Activated T-cell treated with anti-CD3 and anti-CD28 coated beads, Interleukin-2, amount 50 U/mL, for 72 hours (primary cell): ENCODE measurements at places on chromosomes 6 and 20. TPM values are rescaled to one million over a fixed set of nuclear protein-coding genes. Genes with fewer than 3 reads are reported as not detected.

PPIL4 gene
- total RNA-seq, result 42.0 TPM

DNA sequence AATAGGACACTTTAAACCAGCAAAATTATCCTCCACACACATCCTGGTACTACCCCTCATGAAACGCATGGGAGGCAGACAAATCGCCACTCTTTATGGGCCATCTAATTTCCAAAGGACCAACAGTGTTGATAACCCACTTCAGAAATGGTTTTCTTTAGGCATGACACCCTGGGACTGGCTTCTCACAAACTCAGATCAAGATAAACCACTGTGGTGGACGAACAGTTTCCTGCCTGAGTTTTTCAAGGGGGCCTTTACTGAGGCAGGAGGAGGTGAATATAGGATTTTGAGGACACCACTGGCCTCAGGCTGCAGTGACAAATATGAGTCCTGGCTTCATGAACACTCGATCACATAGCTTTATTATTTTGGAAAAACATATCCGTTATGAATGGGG is 26.0 kb downstream of the TRAM2 start:
- H3K4me3 ChIP-seq, result no peak overlapping the region
- H3K36me3 ChIP-seq, result no peaks in the 10 kb centered on the region
- DNase-seq, result no peak
- no peaks in the 10 kb centered on the region for H3K27me3 ChIP-seq

DNA sequence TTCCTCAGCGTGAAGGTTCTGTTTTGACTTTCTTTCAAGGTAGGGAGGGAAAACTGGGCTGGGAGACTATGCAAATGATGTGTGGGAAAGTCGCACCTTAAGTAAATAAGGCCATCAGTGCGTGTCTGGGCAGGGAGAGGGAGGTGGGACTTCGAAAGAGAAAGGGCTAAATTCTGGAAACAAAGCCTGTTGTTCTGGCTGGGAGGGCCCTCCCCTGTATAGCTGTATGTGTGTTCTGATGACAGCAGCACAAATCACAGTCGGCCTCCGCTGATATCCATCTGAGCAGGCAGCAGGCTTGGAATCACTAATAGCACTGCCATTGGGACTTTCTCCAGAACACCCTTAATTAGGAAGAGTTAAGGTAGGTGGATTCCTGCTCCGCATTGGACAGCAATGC is 19.2 kb downstream of the JAG1 start:
- H3K36me3 ChIP-seq, result no peaks in the 10 kb centered on the region
- no peak overlapping the region for H3K4me3 ChIP-seq
- no peak for DNase-seq
- H3K27ac ChIP-seq, result no peak overlapping the region
- H3K4me1 ChIP-seq, result no peaks in the 10 kb centered on the region

GRCh38 chr20:3350422-3350821 is 57.0 kb downstream of the DNAAF9 start:
- H3K4me3 ChIP-seq, result no peak overlapping the region
- no peaks in the 10 kb centered on the region for H3K4me1 ChIP-seq
- DNase-seq, result no peak
- no peaks in the 10 kb centered on the region for H3K36me3 ChIP-seq

- H3K27ac ChIP-seq, result no peak overlapping the region
- no peaks in the 10 kb centered on the region for H3K27me3 ChIP-seq
- H3K4me1 ChIP-seq, result no peaks in the 10 kb centered on the region
- no peak for DNase-seq
- peaks cover 6% of the 10 kb centered on the region for H3K36me3 ChIP-seq
- no peak overlapping the region for H3K4me3 ChIP-seq
Measured at GRCh38 chr6:135393289-135393688, 104.3 kb downstream of the AHI1 start.

- H3K36me3 ChIP-seq, result no peaks in the 10 kb centered on the region
- no peak for DNase-seq
- peaks cover 6% of the 10 kb centered on the region for H3K4me1 ChIP-seq
- peaks cover 37% of the 10 kb centered on the region for H3K27me3 ChIP-seq
- no peak overlapping the region for H3K27ac ChIP-seq
Measured at GRCh38 chr6:43980004-43980795, 147.1 kb downstream of the MRPL14 start.

TRIM27 gene
- 50.7 TPM for total RNA-seq

PTPRT gene
- not detected for total RNA-seq

GRCh38 chr6:56529594-56530191 is 113.0 kb downstream of the DST start:
- no peaks in the 10 kb centered on the region for H3K36me3 ChIP-seq
- no peak overlapping the region for H3K27ac ChIP-seq
- no peak overlapping the region for H3K4me3 ChIP-seq
- no peak for DNase-seq
- H3K27me3 ChIP-seq, result no peaks in the 10 kb centered on the region

- peak; percentile 21 for DNase-seq
- peak overlapping the region; percentile 44 for H3K27ac ChIP-seq
- peaks cover under 1% of the 10 kb centered on the region for H3K36me3 ChIP-seq
Measured at GRCh38 chr6:11460837-11461661, 76.5 kb upstream of the TMEM170B start.

DNA sequence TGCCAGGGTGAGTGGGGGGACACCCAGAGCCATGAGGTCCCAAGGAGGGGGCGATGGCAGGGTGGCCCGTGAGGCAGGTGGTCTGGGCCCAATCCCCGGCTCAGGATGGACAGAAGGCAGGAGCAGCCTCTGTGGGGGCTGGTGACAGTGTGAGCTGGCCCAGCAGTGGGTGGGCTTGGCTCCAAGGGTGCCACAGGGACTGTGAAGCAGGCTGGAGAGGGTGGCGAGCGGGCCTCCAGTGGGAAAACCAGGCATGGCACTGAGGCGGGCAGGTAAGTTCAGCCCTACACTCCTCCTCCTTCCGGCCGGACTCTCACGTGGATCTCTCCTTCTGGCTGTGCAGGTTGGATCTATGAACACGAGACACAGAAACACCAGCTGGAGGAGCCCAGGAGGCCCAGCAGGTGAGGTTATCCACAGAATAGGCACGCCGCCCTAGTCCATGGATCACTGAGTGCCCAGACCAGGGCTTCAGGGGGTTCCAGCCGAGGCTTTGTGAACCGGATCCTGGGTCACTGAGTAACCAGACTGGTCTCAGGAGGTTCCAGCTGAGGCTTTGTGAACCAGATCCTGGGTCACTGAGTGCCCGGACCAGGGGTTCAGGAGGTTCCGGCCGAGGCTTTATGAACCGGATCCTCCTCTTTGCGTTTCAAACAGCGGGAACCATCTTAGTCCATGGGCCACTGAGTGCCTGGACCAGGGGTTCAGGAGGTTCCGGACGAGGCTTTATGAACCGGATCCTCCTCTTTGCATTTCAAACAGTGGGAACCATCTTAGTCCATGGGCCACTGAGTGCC is 76.4 kb upstream of the BHLHE23 start:
- DNase-seq, result no peak
- peaks cover 6% of the 10 kb centered on the region for H3K27me3 ChIP-seq
- H3K4me1 ChIP-seq, result no peaks in the 10 kb centered on the region
- no peak overlapping the region for H3K27ac ChIP-seq
- H3K4me3 ChIP-seq, result no peak overlapping the region
- H3K36me3 ChIP-seq, result peaks cover 4% of the 10 kb centered on the region

OPRM1 gene
- not detected for total RNA-seq

- H3K27ac ChIP-seq, result no peak overlapping the region
- H3K36me3 ChIP-seq, result no peaks in the 10 kb centered on the region
- no peak overlapping the region for H3K4me3 ChIP-seq
Measured at GRCh38 chr6:156544046-156544445, 233.1 kb upstream of the ARID1B start.

GRCh38 chr6:166389119-166389518 is 6.4 kb upstream of the MPC1 start:
- H3K4me3 ChIP-seq, result no peak overlapping the region
- no peak overlapping the region for H3K27ac ChIP-seq
- peaks cover 12% of the 10 kb centered on the region for H3K27me3 ChIP-seq
- H3K4me1 ChIP-seq, result peaks cover 4% of the 10 kb centered on the region
- DNase-seq, result no peak

CNR1 gene
- total RNA-seq, result 0.19 TPM

GRCh38 chr20:19047040-19047950 is 165.1 kb upstream of the SLC24A3 start:
- H3K4me1 ChIP-seq, result no peaks in the 10 kb centered on the region
- H3K27me3 ChIP-seq, result no peaks in the 10 kb centered on the region
- DNase-seq, result no peak
- H3K36me3 ChIP-seq, result no peaks in the 10 kb centered on the region

ABHD16B gene
- not detected for total RNA-seq

GINS1 gene
- 24.3 TPM for total RNA-seq

- H3K36me3 ChIP-seq, result peaks cover 2% of the 10 kb centered on the region
- no peak overlapping the region for H3K27ac ChIP-seq
- H3K4me3 ChIP-seq, result no peak overlapping the region
Measured at GRCh38 chr6:48733581-48733980, 622.6 kb upstream of the PTCHD4 start.

XKR7 gene
- total RNA-seq, result not detected

- peaks cover 2% of the 10 kb centered on the region for H3K36me3 ChIP-seq
- no peaks in the 10 kb centered on the region for H3K27me3 ChIP-seq
- no peak overlapping the region for H3K27ac ChIP-seq
- peaks cover 80% of the 10 kb centered on the region for H3K4me1 ChIP-seq
Measured at GRCh38 chr6:156828280-156828703, 51.1 kb downstream of the ARID1B start.

DNA sequence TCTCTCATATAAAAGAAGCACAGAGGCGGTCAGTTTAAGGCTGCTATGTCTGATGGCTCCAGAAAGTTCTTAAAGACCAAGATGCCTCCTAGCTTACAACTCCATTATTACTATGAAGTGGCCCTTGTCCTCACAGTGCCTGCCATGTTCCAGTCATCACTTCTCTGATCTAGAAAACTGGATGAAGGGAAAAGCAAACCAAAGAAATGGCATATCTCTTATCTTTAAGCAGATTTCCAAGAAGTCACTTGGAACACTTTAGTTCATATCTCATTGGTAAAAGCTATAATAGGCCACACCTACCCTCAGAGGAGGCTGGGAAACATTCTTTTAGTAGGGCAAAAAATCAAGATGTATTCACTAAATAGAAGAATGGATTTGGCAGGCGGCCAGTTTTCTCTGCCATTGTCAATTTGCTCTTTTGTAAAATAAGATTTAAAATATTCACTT is 289.6 kb downstream of the TBC1D7 start:
- no peaks in the 10 kb centered on the region for H3K36me3 ChIP-seq
- H3K4me3 ChIP-seq, result no peak overlapping the region
- no peaks in the 10 kb centered on the region for H3K4me1 ChIP-seq
- H3K27me3 ChIP-seq, result peaks cover 21% of the 10 kb centered on the region
- H3K27ac ChIP-seq, result no peak overlapping the region

- no peak overlapping the region for H3K4me3 ChIP-seq
- H3K27me3 ChIP-seq, result peaks cover 12% of the 10 kb centered on the region
- no peak for DNase-seq
- no peaks in the 10 kb centered on the region for H3K36me3 ChIP-seq
Measured at GRCh38 chr20:19909725-19910124, 107.4 kb upstream of the NAA20 start.

MRAP2 gene
- total RNA-seq, result not detected

GRCh38 chr20:2281563-2281962 is 14.2 kb upstream of the TGM3 start:
- H3K27ac ChIP-seq, result no peak overlapping the region
- H3K4me3 ChIP-seq, result no peak overlapping the region
- H3K4me1 ChIP-seq, result no peaks in the 10 kb centered on the region
- DNase-seq, result no peak

DNA sequence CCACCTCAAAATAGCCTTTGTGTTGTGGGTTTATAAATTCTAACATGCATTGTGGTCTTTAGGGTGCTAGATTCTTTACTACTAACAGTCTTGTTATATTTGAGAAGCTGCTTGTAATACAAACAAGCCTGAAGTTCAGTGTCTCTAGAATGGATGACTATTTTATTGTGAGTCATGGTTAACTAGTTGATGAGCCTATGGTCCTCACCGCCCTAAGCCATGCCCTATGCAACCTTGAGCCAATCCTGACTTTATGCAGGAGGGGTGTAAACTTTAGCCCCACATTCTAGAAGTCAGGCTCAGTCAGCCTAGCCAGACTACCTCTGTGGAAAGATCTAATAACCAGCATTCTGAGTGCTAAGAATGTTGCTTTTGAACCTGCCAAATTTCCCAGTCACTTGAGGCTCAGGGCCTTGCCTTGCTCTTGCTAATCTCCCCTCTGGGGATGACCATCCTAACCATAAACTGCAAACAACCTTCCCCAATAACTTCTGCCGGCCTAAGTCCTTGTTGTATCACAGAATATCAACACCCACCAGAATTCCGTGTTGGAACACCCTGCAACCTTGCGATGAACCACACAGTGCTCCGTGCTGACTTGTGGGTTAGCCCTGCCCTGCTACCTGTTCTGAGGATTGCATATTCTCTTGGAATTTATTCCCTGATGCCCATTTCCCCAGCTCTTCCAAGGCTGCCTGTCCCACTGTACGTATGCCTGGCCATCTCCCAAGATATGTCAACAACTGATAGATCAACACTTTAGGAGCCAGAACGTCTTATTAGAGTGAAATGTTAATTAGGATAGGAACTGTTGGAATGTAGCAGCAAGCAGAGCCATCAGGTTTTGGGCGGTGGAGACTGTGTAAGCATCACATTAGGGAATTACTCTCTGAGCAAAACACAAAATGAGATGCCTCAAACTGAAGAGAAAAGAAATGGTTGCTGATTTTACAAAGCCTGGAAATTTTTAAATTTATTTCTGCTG is 71.7 kb upstream of the CEP85L start:
- H3K4me1 ChIP-seq, result peaks cover 89% of the 10 kb centered on the region
- H3K4me3 ChIP-seq, result no peak overlapping the region
- no peak for DNase-seq
- H3K27ac ChIP-seq, result no peak overlapping the region
- no peaks in the 10 kb centered on the region for H3K27me3 ChIP-seq

DNA sequence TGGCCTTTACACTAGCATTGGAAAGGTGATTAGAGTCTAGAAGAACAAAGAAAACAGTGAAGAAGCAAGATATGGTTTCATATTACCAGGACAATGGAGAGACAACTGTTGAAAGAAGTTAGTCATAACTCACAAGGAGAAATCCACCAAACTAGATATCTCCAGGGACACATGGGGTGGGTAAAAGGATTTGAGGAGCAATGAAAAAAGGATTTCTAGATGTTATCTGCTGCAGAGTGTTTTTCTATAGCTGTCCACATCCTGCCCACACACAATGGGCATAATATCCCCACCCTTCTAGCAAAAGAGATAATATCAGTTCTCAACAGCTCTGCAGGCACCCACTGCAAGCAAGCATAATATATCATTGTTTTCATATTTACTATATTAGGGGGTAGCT is 303.1 kb downstream of the HAO1 start:
- no peaks in the 10 kb centered on the region for H3K4me1 ChIP-seq
- H3K36me3 ChIP-seq, result no peaks in the 10 kb centered on the region
- no peaks in the 10 kb centered on the region for H3K27me3 ChIP-seq

GRCh38 chr6:33762713-33763112 is 16.0 kb upstream of the IP6K3 start:
- no peaks in the 10 kb centered on the region for H3K36me3 ChIP-seq
- no peak overlapping the region for H3K4me3 ChIP-seq
- DNase-seq, result no peak
- no peaks in the 10 kb centered on the region for H3K27me3 ChIP-seq

OR2B3 gene
- not detected for total RNA-seq

DYNLT2 gene
- 2.7 TPM for total RNA-seq

- H3K4me1 ChIP-seq, result peaks cover 11% of the 10 kb centered on the region
- H3K27me3 ChIP-seq, result peaks cover 41% of the 10 kb centered on the region
- no peak for DNase-seq
- no peaks in the 10 kb centered on the region for H3K36me3 ChIP-seq
- H3K27ac ChIP-seq, result no peak overlapping the region
Measured at GRCh38 chr20:3082955-3083952, 1.3 kb downstream of the AVP start.

MEI4 gene
- not detected for total RNA-seq

FGD2 gene
- 3.2 TPM for total RNA-seq

PI16 gene
- total RNA-seq, result 4.2 TPM
